ENCODE measurements at places on chromosomes 5 and 9. TPM values are rescaled to one million over a fixed set of nuclear protein-coding genes. Genes with fewer than 3 reads are reported as not detected.

SLC4A9 gene
- not detected for total RNA-seq

OLFML2A gene
- total RNA-seq: 1.4 TPM

GARIN3 gene
- total RNA-seq: not detected

STPG3 gene
- not detected for total RNA-seq

C5orf52 gene
- not detected for total RNA-seq

BTNL3 gene
- total RNA-seq: not detected

IFNB1 gene
- total RNA-seq: not detected

ZBTB5 gene
- total RNA-seq: 9.1 TPM

FABP6 gene
- total RNA-seq: not detected

FRRS1L gene
- not detected for total RNA-seq

ASPN gene
- total RNA-seq: under 0.01 TPM

SHOC1 gene
- total RNA-seq: not detected

ZNF658 gene
- total RNA-seq: 6.3 TPM

PCDHGC3 gene
- total RNA-seq: 21.9 TPM

SHISAL2B gene
- total RNA-seq: not detected

ADAMTS6 gene
- 173 TPM for total RNA-seq

IFNA13 gene
- not detected for total RNA-seq

EGFLAM gene
- total RNA-seq: 1.1 TPM

NOXA1 gene
- total RNA-seq: not detected

TXNDC8 gene
- total RNA-seq: not detected

ADGRV1 gene
- under 0.01 TPM for total RNA-seq

TMEM215 gene
- not detected for total RNA-seq

PALM2AKAP2 gene
- total RNA-seq: 20.6 TPM

DOK3 gene
- total RNA-seq: 0.56 TPM

SPATA6L gene
- 0.28 TPM for total RNA-seq

SLC36A2 gene
- total RNA-seq: not detected

PCDHGB2 gene
- 2.8 TPM for total RNA-seq
